ENCODE measurements at places on chromosomes 4 and X.

- H3K27ac ChIP-seq, result no peak overlapping the region
- H3K27me3 ChIP-seq, result peaks cover 2% of the 10 kb centered on the region
- no peak overlapping the region for H3K4me3 ChIP-seq
- H3K4me1 ChIP-seq, result no peaks in the 10 kb centered on the region
- H3K36me3 ChIP-seq, result no peaks in the 10 kb centered on the region
Observed at GRCh38 chrX:22399437-22400192, 126.9 kb downstream of the CBLL2 start.

DNA sequence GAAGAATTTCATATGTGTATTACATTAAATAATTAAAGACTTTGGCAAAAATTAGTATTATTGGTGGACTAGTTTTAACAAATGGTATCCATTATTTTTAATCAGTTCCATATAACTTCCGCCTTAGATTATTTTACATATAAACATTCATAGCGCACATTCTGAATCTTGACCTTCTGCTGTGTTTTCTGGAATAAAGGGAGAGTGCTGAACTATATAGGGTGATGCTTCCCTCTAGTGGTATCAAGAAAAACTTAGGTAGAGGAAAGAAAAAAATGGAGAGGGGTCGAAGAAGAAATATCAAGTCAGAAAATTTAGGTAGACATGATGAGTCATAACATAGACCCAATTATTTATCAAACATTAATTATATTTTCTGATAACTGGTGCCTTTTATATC lies 155.6 kb upstream of the PACRGL start:
- no peaks in the 10 kb centered on the region for H3K36me3 ChIP-seq
- no peak overlapping the region for H3K4me3 ChIP-seq
- H3K4me1 ChIP-seq, result no peaks in the 10 kb centered on the region
- no peak for DNase-seq
- H3K27me3 ChIP-seq, result no peaks in the 10 kb centered on the region
- no peak overlapping the region for H3K27ac ChIP-seq

GRCh38 chr4:80903020-80903419 lies 127.5 kb upstream of the BMP3 start:
- peaks cover 14% of the 10 kb centered on the region for H3K36me3 ChIP-seq
- no peak overlapping the region for H3K27ac ChIP-seq
- H3K4me1 ChIP-seq, result no peaks in the 10 kb centered on the region
- peaks cover 14% of the 10 kb centered on the region for H3K27me3 ChIP-seq

GRCh38 chr4:47849466-47849865 lies 11.6 kb upstream of the CORIN start:
- no peak overlapping the region for H3K27ac ChIP-seq
- no peak overlapping the region for H3K4me3 ChIP-seq
- DNase-seq, result no peak
- peaks cover 2% of the 10 kb centered on the region for H3K4me1 ChIP-seq
- no peaks in the 10 kb centered on the region for H3K27me3 ChIP-seq
- H3K36me3 ChIP-seq, result peaks cover 19% of the 10 kb centered on the region

- H3K27ac ChIP-seq, result no peak overlapping the region
- DNase-seq, result no peak
- H3K27me3 ChIP-seq, result peaks cover 9% of the 10 kb centered on the region
- H3K4me1 ChIP-seq, result no peaks in the 10 kb centered on the region
- H3K36me3 ChIP-seq, result no peaks in the 10 kb centered on the region
- H3K4me3 ChIP-seq, result no peak overlapping the region
Observed at GRCh38 chrX:38847206-38847902, 46.1 kb downstream of the MID1IP1 start.

DNA sequence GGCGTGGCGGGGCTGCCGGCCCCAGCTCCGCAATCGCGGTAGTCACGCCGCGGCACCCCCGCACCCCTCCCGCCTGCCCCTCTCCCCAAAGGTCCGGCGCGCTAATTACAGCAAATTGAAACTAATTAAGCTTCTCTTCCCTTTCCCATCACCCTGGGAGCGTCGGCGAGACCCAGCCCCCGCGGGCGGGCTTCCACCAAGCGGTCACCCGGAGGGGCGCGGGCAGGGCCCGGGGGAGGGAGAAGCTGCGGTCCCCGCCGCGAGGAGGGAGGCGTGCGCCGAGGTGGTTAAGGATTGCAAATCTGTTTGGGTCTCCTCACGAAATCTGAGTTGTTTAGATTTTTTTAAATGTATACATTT lies 13.1 kb downstream of the ARX start:
- no peaks in the 10 kb centered on the region for H3K36me3 ChIP-seq
- DNase-seq, result no peak
- peaks cover 9% of the 10 kb centered on the region for H3K4me1 ChIP-seq

DNA sequence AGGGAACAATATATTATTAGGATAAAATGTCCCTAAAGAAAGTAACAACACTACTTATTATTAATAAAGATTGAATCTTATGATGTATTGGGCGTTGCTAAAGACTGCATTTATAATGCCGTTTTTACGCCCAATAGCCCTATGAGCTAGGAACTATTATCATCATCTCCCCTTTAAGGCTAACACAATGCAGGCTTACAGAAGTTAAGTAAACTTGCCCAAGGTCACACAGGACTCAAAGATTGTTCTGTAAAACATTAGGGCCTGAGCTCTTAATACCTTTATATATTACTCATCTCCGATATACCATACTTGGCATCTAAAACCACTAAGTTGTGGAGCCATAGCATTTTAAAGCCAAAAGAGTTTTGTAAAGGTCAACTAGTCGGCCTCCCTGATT lies 149.5 kb downstream of the FAM13A start:
- no peak overlapping the region for H3K27ac ChIP-seq
- no peak overlapping the region for H3K4me3 ChIP-seq
- H3K27me3 ChIP-seq, result no peaks in the 10 kb centered on the region
- DNase-seq, result no peak
- H3K4me1 ChIP-seq, result no peaks in the 10 kb centered on the region
- no peaks in the 10 kb centered on the region for H3K36me3 ChIP-seq

DNA sequence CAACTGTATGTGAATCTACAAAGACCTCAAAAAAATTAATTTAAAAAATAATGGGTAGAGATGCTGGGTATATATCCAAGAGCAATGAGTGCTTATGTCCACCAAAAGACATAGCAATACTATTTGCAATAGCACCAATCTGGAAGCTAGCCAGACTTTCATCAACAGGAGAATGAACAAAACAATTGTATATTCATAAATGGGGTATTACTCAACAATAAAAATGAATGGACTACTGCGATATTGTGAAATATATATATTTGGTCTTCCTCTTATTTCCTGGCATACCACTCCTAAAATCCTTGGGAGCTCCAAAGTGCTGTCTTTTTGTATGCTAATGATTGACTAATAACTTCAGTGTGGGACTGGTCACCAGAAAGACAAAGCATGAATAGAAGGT lies 77.5 kb downstream of the MSN start:
- peaks cover 65% of the 10 kb centered on the region for H3K4me1 ChIP-seq
- H3K36me3 ChIP-seq, result peaks cover 12% of the 10 kb centered on the region
- H3K27ac ChIP-seq, result peak overlapping the region; percentile 53
- H3K27me3 ChIP-seq, result no peaks in the 10 kb centered on the region
- DNase-seq, result no peak

DNA sequence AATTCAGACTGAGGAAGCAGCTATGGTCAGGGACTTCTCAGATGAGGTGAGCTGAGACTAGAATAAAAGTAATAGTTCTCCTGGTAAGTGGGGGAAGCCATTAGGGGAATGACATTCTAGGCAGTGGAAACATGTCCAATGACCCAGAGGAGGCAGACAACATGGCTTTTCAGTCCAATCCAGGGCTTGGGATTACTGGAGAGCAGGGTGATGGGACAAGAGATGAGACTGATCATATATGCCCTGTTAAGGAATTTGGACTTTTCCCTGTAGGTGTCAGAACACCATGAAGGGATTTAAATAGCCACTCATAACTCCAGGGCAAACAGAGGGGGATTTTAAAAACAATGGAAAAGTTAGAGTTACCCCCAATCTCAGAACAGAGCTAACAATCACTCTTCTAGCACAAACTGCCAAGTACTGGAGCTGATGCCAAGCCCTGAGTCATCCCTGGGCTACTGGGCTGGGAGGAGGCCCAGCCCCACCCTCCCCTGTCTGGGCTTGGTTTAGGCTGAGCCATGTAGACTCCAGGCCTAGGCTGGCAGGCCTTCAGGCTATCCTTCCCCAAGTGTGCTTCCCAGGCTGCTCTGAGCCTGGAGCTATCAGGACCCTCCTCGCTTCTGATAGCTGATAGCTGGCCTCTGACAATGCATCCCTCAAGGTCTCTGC lies 22.7 kb upstream of the MSN start:
- no peaks in the 10 kb centered on the region for H3K27me3 ChIP-seq
- peak overlapping the region; percentile 76 for H3K27ac ChIP-seq
- H3K4me1 ChIP-seq, result peaks cover 8% of the 10 kb centered on the region
- no peaks in the 10 kb centered on the region for H3K36me3 ChIP-seq
- H3K4me3 ChIP-seq, result no peak overlapping the region
- DNase-seq, result no peak

DNA sequence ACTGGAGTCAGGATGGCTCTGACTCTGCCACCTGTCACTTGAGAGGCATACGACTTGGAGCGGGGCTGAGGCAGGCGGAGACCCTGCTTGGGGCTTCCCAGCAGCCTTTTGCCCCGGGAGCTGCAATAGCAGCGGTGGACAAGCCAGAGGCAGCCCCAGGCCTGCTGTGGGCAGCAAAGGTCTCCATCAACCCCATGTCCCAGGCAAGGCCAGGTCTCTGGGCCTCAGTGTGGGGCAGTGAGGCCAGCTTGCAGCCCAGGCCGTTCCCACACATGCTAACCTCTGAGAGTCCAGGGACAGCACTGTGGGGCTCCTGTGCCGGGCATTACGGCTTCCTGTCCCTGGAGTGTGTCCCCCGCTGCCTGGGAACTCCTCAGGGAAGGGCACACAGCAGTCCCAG lies 53.0 kb downstream of the FAM53A start:
- H3K27me3 ChIP-seq, result no peaks in the 10 kb centered on the region
- no peaks in the 10 kb centered on the region for H3K36me3 ChIP-seq
- no peak overlapping the region for H3K27ac ChIP-seq
- no peak for DNase-seq
- H3K4me3 ChIP-seq, result no peak overlapping the region
- H3K4me1 ChIP-seq, result no peaks in the 10 kb centered on the region

- DNase-seq, result no peak
- H3K27ac ChIP-seq, result no peak overlapping the region
- no peaks in the 10 kb centered on the region for H3K4me1 ChIP-seq
- no peaks in the 10 kb centered on the region for H3K36me3 ChIP-seq
- H3K27me3 ChIP-seq, result no peaks in the 10 kb centered on the region
Observed at GRCh38 chrX:97027384-97027922, 143.7 kb downstream of the RPA4 start.

- H3K4me1 ChIP-seq, result peaks cover 13% of the 10 kb centered on the region
- no peaks in the 10 kb centered on the region for H3K36me3 ChIP-seq
- no peak for DNase-seq
Observed at GRCh38 chr4:184583738-184584502, 65.3 kb downstream of the CASP3 start.

GRCh38 chr4:70759627-70760026 lies 37.9 kb downstream of the RUFY3 start:
- H3K27ac ChIP-seq, result no peak overlapping the region
- no peak for DNase-seq
- H3K4me3 ChIP-seq, result peak overlapping the region; percentile 31
- H3K36me3 ChIP-seq, result no peaks in the 10 kb centered on the region

GRCh38 chr4:169397762-169398161 lies 127.0 kb upstream of the SH3RF1 start:
- H3K27ac ChIP-seq, result no peak overlapping the region
- no peak overlapping the region for H3K4me3 ChIP-seq
- no peaks in the 10 kb centered on the region for H3K36me3 ChIP-seq
- no peaks in the 10 kb centered on the region for H3K27me3 ChIP-seq

DNA sequence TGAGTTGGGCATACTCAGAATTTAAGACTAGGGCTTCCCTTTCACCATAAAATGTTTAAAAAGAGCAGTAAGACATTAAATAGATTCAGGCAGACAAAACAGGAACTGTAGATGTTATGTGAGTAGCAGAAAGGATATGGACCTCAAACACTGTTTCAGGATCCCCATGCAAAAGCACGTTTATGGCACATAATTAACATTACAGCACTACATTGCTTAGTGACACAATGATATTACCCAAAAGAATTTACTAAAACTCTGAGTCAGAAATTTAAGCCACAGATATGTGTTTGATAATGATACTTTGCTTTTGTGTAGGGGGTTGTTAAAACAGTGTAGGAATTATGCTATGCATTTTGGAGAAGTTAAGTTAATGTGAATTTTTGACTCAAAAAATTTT lies 266.3 kb downstream of the PDGFC start:
- no peaks in the 10 kb centered on the region for H3K4me1 ChIP-seq
- no peak for DNase-seq
- H3K36me3 ChIP-seq, result no peaks in the 10 kb centered on the region
- H3K27me3 ChIP-seq, result no peaks in the 10 kb centered on the region
- H3K27ac ChIP-seq, result no peak overlapping the region

- H3K27ac ChIP-seq, result no peak overlapping the region
- no peaks in the 10 kb centered on the region for H3K4me1 ChIP-seq
- no peak for DNase-seq
- H3K27me3 ChIP-seq, result peaks cover 7% of the 10 kb centered on the region
Observed at GRCh38 chr4:98749206-98749605, 90.8 kb upstream of the TSPAN5 start.

GRCh38 chr4:111923786-111924185 lies 221.5 kb upstream of the FAM241A start:
- no peak for DNase-seq
- no peaks in the 10 kb centered on the region for H3K4me1 ChIP-seq
- H3K27me3 ChIP-seq, result no peaks in the 10 kb centered on the region
- no peak overlapping the region for H3K27ac ChIP-seq

- no peak overlapping the region for H3K27ac ChIP-seq
- no peaks in the 10 kb centered on the region for H3K36me3 ChIP-seq
- peaks cover 4% of the 10 kb centered on the region for H3K4me1 ChIP-seq
- H3K27me3 ChIP-seq, result peaks cover 8% of the 10 kb centered on the region
- H3K4me3 ChIP-seq, result no peak overlapping the region
Observed at GRCh38 chr4:83369831-83370639, 35.4 kb upstream of the HPSE start.

DNA sequence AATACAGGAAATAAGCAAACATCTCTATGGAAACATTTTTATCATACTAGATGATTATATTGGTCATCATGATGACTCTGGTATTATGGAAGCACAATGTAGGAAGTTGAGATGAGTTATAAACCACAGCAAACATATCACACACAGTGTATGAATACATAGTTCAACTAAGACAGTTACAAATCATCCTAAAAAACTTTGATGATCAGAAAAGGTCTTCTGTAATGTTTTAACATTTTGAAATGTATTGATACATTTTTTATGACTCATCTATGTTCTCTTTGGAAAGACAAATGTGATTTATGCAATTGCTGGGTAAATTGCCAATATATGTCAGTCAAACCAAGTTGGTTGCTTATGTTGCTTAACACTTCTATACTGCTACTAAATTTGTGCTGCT lies 4.8 kb downstream of the CXCL3 start:
- no peak overlapping the region for H3K27ac ChIP-seq
- peaks cover 10% of the 10 kb centered on the region for H3K27me3 ChIP-seq
- H3K4me1 ChIP-seq, result peaks cover 3% of the 10 kb centered on the region
- no peak for DNase-seq

GRCh38 chr4:142719854-142720541 lies 126.1 kb downstream of the INPP4B start:
- H3K4me3 ChIP-seq, result no peak overlapping the region
- no peak for DNase-seq
- H3K27me3 ChIP-seq, result no peaks in the 10 kb centered on the region
- no peak overlapping the region for H3K27ac ChIP-seq
- no peaks in the 10 kb centered on the region for H3K36me3 ChIP-seq

Data from natural killer cell treated with Interleukin-12 subunit alpha and Interleukin-12 subunit beta and Interleukin-15 and Interleukin-18, amount 100 ng/mL, for 72 hours (primary cell).